Cortex of kidney (tissue), 1 donor: ENCODE measurements at places on chromosomes 6 and 20.

- DNase-seq: no peak
These were observed 215.2 kb downstream of the NFATC2 start for GRCh38 chr20:51327251-51327841.

DNA sequence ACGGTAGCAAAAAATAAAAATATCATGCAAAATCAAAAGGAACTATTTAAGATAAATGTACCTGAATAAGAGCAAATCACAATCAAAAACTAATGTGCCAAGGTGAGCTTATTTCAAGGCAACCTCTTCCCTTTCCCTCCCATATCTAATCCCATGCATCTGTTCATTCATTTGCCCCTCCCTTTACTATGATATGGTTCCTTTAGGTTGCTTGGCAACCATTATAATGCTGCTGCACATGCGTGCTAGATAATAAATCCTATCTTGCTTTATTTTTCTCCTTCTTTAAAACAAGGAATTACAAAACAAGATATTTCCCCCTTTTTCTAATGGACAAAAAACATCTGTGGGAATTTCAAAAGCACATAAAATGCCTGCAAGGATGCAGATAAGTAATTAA, 318.2 kb upstream of the POU3F2 start:
- DNase-seq: no peak

DNA sequence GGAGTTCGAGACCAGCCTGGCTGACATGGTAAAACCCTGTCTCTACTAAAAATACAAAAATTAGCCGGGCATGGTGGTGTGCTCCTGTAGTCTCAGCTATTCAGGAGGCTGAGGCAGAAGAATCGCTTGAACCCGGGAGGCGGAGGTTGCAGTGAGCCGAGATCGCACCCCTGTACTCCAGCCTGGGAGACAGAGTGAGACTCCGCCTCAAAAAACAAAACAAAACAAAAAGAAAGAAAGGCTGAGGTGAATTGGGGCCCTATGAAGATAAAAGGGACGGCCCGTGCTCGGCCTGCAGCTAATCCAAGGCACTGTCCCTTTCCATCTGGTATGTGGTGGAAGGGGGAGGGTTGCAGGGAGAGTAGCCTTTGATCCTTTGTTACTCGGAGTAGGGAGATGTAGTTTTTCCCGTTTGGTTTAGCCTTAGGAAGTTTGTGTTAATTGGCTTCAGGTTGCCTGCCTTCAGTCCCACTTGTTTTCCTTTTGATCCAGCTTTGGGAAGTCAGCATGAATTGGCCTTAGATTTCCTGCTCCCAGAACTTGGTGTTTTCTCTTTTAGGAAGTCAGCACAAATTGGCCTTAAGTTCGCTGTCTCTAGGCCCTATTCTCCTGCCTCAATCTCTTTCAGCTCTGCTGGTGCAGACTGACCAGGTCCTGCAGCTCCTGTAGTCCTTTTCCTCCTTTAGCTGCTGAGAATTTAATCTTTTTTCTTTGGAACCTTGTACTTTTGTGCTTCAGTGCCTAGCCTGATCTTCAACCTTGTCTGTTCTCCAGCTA, 36.1 kb upstream of the PAQR8 start:
- no peak for DNase-seq

DNA sequence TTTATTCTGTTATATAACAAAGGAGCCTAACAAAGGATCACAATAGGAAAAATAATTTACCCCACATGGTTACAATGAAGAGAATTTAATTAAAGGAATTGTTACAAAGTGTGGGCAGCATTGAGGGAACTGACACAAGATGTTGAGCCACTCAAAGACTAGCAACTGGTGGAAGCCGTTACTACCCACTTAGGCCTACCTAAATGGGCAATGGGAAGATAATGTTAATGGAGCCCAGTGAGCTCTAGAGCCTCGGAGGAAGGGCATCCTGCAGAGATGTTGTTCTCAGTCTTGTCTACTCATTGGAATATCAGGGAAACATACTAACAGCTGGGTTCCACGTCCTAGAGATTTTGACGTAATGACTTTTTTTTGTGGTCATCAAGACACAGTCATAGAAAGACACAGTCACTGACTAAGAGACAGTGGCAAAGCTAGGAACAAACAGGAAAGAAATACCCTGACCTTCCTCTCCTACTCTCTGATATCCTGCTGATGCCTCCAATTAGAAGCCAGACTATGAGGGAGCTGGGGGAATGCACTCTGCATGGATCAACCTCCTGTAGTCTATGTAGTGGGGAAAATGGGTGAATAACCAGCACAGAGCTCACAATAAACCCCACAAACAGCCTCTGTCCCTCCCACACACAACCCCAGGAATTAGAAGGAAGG, 523.8 kb upstream of the FLRT3 start:
- DNase-seq: no peak
